HepG2 (cell line): ENCODE measurements at places on chromosomes 6 and 20.
A peak's percentile ranks its signal among the peaks of the same experiment; 100 is the strongest.

- DNase-seq = peak; percentile 44
These were observed 291.8 kb downstream of the FOXC1 start for GRCh38 chr6:1901556-1901955.

DNA sequence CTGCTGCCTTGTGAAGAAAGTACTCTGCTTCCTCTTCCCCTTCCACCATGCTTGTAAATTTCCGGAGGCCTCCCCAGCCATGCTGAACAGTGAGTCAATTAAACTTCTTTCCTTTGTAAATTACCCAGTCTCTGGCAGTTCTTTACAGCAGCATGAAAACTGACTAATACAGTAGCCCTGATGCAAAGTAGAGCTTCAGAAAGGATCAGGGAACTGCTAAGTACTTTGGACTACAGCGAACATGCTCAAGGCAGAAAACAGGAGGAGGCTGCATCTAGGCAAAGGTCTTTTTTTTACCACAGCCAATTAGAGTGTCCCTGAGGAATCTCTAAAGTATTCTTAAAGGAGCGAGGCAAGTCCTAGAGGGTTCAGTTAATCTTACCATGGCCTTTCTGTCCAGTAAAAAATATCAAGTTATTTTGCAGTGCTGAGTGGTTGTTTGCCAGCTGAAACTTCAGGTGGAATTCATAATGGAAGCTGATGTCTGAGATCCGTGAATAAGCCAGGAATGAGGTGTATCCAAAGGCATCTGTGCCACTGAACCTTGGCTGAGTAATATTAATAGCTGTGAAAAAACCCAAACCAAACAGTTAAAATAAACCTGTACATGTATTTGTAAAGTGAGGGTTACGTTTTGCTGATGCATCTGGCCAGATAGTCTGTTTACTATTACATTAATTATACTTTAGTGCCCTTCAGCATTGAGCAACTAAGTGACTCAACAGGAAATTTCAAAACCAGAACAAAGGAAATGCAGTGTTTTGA is 170.4 kb downstream of the PHF3 start:
- DNase-seq = peak; percentile 84

- DNase-seq = peak; percentile 98
These were observed 9.7 kb upstream of the HSP90AB1 start for GRCh38 chr6:44237021-44237812.

- no peak for DNase-seq
These were observed 736.9 kb upstream of the MARCKS start for GRCh38 chr6:113120224-113120581.
